ENCODE measurements at places on chromosomes 4 and X.

GRCh38 chr4:19580095-19580494, 671.6 kb upstream of the SLIT2 start:
- no peak for DNase-seq

DNA sequence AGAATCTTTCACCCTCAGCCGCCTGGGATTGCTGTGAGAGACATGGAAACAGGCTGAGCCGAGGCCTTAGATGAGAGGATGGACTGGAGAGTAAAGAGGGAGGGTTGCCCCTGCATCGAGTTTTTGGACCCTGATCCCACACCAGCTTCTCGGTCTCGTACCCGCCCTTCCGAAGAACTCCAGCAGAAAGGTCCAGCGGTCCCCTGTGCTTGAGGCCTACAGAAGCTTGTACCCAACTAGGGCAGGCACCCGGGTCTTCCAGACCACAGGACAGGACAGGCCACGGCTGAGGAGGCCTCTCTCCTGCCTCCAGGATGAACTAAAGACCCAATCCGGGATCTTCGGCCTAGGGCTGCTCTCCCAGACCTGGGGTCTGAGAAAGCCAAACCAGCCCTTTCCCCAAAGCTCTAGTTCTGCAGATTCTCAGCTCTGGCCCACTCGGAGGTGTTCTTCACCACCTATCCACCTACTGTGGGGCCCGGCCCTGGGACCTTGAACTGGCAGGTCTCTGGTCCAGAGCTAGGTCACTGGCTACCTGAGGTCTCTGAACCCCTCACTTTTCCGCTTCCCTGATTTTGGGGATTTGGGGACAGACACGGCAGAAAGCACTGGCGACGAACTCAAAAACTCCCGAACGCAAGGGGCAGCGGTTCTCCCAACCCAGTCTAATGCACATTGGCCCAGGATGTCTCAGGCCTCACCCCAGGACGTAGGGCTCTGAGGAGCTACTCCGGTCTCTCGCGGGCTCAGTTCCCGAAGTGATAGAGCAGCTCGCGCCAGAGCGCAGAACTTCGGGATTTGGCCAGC, 1.1 kb downstream of the NKX3-2 start:
- DNase-seq: no peak

DNA sequence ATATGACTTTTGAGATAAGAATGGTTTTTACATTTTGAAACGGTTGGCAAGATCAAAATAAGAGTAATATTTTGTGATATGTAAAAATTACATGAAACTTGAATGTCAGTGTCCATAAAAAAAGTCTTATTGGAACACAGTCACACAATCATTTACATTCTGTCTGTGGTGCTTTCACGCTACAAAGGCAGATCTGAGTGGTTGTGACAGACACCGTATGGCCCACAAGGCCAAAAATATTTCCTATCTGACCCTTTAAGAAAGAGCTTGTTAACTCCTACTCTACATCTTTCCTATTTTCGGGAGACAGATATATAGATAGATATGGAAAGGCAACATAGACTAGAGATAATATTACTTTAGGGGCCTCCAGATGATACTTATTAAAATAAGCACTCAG, 101.9 kb downstream of the EFHC2 start:
- DNase-seq: no peak

GRCh38 chrX:106177106-106177981, 9.2 kb downstream of the PWWP3B start:
- DNase-seq: no peak

GRCh38 chr4:114911111-114911510, 202.3 kb downstream of the NDST4 start:
- DNase-seq: no peak

DNA sequence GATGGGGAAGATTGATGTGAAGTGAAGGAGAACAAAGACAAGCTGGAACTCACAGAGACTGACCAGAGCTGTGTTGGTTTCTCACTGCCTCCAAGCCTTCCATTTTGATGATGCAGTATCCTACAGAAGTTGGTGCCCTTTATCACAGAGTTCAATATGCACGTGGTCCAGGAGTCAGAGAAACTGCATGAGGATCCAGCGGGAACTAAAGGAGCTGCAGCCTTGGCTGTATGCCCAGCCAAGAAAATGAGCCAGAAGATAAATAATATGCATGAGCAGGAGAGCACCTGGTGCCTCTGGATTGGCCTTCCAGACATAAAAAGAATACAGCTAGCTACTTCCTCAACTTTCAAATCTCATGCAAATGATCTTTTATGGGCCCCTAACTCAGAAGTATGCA, 44.3 kb upstream of the DCLK2 start:
- DNase-seq: no peak

DNA sequence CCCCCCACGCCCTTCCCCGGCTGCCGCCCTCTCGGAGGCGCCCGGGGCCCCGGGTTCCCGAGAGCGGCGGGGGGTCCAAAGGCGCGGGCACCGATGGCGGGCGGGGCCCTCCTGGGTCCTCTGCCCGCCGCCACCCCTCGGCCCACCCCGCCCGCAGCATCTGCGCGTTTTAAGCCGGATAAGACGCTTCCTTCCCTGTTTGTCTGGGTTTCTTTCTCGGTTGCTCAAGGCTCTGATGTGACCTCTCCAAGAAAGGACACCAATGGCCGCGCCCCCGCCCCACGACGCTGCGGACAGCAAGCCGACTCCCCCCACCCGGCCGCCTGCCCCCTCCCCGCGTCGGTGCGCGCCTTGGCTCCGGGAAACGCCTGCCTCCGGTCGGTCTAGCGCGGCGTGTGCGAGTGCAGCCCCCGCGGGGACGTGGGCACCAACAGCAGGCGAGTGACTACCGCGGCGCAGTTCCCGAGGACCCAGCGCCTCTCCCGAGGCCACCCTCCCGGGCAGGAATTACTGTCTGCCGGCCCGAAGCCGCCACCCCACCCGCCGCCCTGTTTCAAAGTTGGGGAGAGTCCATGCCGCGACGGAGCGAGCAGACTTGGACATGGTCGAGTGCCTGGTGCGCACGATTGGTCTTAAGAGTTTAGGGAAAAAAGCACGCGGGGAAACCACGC, 21.1 kb upstream of the HMX1 start:
- no peak for DNase-seq

GRCh38 chr4:123325241-123325681, 71.3 kb upstream of the SPRY1 start:
- no peak for DNase-seq

- DNase-seq: peak; percentile 34
These were observed 7.8 kb downstream of the ARAF start for GRCh38 chrX:47568656-47569295.

- DNase-seq: peak; percentile 46
These were observed at the start of gene FAM114A1 for GRCh38 chr4:38867478-38868058. Gene FAM114A1 (plus strand): TSS chr4:38867806. CDS start chr4:38878079, 10,273 bp downstream.

- peak; percentile 61 for DNase-seq
These were observed 8.7 kb downstream of the KIAA1210 start for GRCh38 chrX:119118780-119119395.

- DNase-seq: no peak
These were observed 180.0 kb downstream of the NKX6-1 start for GRCh38 chr4:84319124-84319523.

GRCh38 chr4:1488831-1489638, 82.8 kb upstream of the NKX1-1 start:
- DNase-seq: no peak

GRCh38 chrX:39361736-39362135, 560.5 kb downstream of the MID1IP1 start:
- no peak for DNase-seq

DNA sequence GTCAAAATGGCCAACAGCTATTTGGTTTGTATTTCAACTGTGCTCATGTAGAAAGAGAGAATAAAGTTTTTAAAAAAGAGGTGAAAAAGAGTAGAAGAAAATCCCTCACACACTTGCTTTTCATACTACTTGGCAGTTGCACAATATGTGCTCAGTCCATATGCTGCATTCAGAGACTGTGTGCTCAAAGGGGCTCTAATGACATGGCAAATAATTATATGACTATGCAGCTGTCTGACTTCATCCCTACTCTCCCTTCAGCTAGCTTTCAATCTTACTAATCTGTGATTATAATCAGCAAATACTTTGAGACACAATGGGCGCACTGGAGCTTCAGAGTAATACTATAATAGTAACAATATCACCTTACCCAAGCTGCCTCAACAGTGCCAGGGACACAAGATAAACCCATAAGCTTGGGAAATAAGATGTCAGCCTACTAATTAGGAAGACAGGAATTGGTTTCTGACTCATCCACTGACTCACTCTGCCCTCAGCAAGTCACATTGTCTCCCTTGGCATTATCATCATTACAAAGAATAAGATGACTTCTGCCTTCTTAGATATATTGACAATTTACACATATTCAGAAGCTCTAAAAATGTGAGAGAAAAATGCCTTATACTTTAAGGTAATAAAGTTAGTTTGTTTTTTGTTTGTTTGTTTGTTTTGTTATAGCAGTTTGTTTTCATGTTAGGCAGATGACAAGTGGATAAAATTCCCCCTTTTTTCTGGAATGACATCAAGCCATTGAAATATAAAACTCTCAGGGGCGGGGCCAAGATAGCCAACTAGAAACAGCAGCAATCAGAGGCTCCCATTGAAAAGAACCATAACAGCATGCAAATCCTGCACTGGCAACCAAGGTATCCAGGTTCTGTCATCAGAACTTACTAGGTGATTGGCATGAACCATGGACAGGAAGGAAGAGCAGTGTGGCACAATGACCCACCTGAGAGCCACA, 311.6 kb downstream of the FAM133A start:
- DNase-seq: no peak

GRCh38 chr4:53192496-53192895, 173.4 kb downstream of the SCFD2 start:
- DNase-seq: no peak

GRCh38 chr4:38902695-38903094, 35.1 kb downstream of the FAM114A1 start:
- peak; percentile 62 for DNase-seq

DNA sequence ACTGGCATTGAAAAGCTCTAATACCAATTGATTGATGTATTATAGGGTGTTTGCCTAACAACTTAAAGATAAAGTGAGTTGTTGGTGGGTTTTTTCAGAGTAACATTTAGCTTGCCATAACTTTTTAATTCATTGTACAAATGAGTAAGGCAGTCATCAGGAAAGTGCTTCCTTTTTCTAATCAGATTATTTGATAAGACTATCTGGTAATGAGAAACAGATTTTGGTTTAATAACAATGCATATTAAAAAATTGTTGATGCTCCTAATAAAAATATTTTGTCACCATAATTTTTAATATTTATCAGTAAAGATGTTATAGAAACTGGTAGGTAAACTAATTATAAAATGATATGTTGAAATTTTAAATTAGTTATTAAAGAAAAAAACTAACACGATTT, 51.3 kb downstream of the BLTP1 start:
- DNase-seq: no peak

DNA sequence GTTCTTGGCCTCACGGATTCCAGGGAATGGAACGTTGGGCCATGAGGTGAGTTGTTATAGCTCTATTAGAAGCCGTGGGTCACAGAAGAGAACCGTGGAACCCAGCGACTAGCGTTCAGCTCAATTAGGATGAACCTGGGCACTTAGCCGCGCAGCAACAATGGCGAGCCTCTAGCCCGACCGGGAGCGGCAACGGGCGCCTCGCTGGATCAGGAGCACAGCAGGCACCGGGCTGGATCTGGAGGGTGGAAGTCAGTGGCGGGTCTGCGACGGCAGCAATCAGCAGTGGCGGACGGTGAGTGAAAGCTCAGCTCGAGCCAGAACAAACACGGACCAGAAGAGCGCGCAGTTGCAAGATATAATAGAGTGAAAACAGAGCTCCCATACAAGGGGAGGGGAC, 34.2 kb downstream of the AGA start:
- no peak for DNase-seq

GRCh38 chrX:7146703-7147412, 654 bp upstream of the STS start:
- DNase-seq: peak; percentile 16

- no peak for DNase-seq
These were observed 56.6 kb downstream of the ANAPC10 start for GRCh38 chr4:145041378-145041777.

DNA sequence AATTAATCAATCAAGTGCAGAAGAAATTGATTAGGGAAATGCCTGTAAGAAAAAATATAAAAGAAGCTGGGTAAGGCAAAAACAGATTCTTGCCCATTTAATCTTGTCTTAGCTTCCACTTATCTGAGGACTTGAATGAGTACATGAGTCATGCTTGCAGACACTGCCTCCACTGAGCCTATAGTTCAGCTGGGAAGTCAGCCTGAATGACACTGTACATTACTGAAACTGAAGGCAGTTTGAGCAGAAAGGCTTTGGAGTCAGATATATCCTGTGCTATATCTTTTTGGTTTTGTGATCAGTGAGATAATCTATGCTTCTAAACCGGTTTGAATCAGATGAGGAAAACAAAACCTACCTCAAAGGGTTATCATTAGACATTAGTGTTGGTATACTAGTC, 61.3 kb downstream of the NUDT11 start:
- DNase-seq: no peak

DNA sequence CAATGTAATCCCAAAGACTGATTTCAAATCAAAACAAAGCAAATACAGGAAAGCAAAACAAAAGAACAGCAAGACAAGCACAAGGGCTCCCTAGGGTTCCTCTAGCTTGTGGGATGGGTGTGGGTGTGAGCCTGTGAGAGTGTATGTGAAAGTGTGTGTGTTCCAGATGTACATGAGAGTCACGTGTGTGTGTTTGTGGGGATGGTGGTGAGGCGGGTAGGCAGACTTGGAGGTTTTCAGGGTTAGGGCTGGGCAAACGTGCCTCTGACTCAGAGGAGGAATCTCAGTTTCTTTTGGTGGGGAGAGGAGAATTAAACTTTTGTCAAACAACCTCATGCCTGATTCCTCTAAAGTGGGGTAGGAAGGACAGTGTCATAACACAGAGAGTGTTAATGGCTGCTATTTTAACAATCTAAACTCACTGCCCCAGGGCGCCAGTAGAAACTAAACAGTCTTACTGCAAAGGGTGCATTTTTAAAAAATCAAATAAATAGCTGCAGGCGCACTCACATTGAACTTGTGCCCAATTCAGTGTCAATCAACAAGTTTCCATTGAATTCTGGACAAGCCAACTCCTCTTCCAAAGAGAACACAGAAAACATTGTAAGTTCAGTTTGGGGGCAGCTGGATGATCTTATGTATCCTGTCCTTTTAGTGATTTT, 51.8 kb downstream of the CHRDL1 start:
- DNase-seq: no peak

- DNase-seq: no peak
These were observed 91.0 kb downstream of the LIMCH1 start for GRCh38 chr4:41628936-41629335.

DNA sequence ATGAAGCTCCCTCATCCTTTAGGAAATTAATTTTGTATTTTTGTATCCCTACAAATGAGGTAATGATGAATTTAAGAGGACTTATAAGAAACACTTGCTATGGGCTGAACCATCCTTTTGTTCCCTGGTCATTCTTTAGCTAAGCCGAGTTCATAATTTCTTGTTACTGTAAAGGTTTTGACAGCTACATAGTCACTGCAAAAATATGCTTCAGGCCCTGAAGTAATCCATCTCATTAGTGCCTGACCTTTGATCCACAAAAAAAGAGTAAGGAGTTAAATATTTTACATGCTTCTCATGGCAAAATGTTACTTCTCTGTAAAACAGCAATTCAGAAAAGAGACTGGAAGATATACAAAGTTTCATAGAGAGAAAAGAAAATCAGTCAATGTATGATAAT, 290.6 kb upstream of the SLIT2 start:
- DNase-seq: no peak

GRCh38 chr4:76745240-76745639, 152.7 kb downstream of the SOWAHB start:
- DNase-seq: no peak

- no peak for DNase-seq
These were observed 466.6 kb downstream of the INPP4B start for GRCh38 chr4:142379277-142380051.

Data from CD4-positive, CD25-positive, alpha-beta regulatory T cell (primary cell).